ENCODE measurements at places on chromosomes 5 and 9.

GRCh38 chr9:34716711-34717110 lies 6.8 kb upstream of the CCL21 start:
- DNase-seq: no peak

DNA sequence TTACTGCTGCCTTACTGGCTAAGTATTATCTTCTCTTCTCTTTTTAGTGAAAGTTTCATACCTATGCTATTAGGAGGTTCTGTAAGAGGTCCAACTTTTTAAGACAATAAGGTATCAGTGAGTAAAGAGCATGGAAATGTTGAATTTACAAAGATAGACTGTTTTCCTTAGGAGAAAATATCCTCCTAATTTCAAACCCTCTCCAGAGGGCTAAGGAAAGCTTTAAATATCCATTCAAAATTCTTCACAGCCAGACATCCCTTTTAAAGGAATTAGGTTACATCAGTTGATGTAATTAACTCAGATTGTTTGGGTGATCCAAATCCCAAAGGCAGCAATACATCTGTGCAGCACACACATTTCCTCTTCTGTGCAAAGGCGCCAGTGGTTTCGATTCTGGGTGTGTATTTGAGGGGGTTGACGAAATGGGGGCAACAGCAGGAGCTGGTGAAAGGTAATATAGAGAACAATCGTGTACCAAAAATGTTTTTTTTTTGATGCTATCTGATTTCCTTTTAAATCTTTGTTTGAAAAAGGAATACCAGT lies 273.8 kb upstream of the RPS23 start:
- no peak for DNase-seq

DNA sequence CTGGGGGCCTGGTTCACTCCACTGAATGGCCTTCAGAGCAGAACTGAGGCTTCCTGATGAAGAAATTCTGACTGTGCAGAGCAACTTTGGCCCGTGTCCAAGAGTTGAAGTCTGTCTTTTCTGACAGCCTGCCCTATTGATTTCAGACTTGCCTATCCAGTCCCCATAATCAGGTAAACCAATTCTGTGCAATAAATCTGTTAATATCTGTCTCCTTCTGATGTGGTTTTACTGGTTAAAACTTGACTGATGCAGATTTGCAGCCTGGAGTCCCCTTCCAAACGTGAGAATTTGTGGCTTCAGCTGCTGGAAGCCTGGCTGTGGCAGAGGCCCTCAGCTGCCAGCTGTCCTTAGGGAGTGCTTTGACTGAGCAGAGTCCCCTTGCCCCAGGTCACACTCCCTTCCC lies 283.9 kb upstream of the ANKRD55 start:
- DNase-seq: no peak

- no peak for DNase-seq
These were observed 85.8 kb downstream of the PHAX start for GRCh38 chr5:126686451-126687126.

- DNase-seq: no peak
These were observed 10.3 kb downstream of the C6 start for GRCh38 chr5:41203033-41203432.

DNA sequence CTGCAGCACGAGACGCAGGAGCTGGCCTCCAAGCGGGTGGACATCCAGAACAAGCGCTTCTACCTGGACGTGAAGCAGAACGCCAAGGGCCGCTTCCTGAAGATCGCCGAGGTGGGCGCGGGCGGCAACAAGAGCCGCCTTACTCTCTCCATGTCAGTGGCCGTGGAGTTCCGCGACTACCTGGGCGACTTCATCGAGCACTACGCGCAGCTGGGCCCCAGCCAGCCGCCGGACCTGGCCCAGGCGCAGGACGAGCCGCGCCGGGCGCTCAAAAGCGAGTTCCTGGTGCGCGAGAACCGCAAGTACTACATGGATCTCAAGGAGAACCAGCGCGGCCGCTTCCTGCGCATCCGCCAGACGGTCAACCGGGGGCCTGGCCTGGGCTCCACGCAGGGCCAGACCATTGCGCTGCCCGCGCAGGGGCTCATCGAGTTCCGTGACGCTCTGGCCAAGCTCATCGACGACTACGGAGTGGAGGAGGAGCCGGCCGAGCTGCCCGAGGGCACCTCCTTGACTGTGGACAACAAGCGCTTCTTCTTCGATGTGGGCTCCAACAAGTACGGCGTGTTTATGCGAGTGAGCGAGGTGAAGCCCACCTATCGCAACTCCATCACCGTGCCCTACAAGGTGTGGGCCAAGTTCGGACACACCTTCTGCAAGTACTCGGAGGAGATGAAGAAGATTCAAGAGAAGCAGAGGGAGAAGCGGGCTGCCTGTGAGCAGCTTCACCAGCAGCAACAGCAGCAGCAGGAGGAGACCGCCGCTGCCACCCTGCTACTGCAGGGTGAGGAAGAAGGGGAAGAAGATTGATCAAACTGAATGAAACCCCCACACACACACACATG lies 654 bp downstream of the PURA start:
- peak; percentile 60 for DNase-seq

- no peak for DNase-seq
These were observed 1.4 kb upstream of the PPP2CA start for GRCh38 chr5:134227259-134227658.

DNA sequence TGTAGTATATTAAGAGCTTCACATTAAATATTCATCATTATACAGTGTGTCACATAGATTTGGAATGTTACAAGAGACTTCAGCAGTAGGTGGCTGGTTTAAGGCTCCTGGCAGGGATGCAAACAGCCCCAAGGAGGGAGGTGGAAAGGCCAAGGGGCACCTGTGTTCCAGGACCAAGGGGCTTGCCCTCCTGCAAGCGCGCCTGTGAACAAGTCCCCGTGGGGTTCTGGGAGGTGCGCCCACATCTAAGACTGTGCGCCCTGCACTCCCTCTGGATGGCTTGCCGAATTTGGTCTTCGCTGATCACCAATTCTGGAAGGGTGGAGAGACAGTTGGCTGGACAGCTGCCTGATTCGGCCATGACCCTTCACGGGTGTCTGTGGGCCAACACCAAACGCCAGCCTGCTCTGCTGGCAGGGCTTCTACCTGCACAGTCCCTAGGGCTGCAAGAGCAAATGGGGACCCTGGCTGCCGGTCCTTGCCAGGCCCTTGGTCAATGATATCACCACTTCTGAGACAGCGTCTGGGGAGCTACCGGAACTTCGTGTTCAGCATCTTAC lies 12.1 kb upstream of the SLC25A51 start:
- DNase-seq: no peak

DNA sequence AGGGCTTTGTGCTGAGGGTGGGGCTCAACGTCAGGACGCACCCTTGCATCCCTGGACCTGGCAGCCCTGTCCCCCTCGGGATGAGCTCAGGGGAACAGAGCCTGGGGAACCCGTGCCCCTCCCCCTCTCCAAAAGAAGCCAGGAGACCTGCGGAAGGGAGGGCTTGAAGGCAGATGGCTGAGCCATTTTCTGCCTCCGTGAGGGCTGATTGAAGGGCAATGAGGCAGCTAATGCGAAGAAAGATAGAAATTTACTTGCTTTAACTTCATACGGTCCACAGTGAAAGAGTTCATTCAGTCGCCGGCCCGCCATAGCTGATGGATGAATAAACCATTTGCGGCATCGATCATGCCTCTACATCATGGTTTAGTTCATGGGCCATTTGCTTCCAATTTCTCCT lies 28.8 kb downstream of the ASS1 start:
- DNase-seq: no peak

GRCh38 chr9:13143281-13143680 lies 136.2 kb downstream of the MPDZ start:
- no peak for DNase-seq

- DNase-seq: no peak
These were observed 26.2 kb upstream of the IRX4 start for GRCh38 chr5:1908931-1909330.

DNA sequence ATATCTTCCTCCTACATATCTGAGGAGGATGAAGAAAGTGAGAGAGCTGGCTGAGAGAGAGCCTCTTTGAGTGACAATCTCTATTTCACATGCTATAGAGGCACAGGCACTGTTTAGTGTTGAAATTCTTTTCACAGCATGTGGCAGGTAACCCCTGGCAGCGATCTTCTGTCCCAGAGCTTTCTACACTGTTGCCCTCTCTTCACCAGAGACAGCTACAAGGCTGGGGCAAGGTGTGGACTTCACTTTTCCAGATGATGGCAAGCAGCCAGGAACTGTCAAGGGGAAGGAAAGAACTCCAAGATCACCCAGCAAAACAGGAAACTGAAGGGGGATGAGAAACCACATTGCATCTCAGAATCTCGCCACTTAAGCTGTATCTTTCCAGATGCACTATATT lies 205.2 kb downstream of the CAAP1 start:
- no peak for DNase-seq

- DNase-seq: no peak
These were observed 41.7 kb downstream of the ACTL7B start for GRCh38 chr9:108813951-108814601.

GRCh38 chr5:127326431-127326830 lies 35.8 kb downstream of the MEGF10 start:
- no peak for DNase-seq

DNA sequence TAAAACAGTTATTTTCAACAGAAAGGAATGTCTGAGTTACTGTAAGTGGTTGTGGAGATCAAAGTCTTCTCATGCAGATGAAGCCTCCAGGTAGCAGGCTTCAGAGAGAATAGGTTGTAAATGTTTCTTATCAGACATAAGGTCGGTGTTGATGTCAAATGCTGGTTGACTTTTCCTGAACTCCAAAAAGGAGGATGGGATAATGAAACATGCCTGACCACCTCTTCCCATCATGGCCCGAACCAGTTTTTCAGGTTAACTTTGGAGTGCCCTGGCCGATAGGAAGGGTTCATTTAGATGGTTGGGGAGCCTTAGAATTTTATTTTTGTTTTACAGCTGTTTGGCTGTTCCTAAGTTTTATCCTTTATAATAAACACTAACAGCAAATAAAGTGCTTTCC lies 478.4 kb downstream of the ACTL7B start:
- DNase-seq: no peak

GRCh38 chr9:88873635-88874034 lies 117.6 kb upstream of the S1PR3 start:
- DNase-seq: no peak

- no peak for DNase-seq
These were observed 44.3 kb downstream of the SEMA6A start for GRCh38 chr5:116530276-116530675.

- DNase-seq: no peak
These were observed 36.8 kb downstream of the PTGES start for GRCh38 chr9:129716091-129716490.

DNA sequence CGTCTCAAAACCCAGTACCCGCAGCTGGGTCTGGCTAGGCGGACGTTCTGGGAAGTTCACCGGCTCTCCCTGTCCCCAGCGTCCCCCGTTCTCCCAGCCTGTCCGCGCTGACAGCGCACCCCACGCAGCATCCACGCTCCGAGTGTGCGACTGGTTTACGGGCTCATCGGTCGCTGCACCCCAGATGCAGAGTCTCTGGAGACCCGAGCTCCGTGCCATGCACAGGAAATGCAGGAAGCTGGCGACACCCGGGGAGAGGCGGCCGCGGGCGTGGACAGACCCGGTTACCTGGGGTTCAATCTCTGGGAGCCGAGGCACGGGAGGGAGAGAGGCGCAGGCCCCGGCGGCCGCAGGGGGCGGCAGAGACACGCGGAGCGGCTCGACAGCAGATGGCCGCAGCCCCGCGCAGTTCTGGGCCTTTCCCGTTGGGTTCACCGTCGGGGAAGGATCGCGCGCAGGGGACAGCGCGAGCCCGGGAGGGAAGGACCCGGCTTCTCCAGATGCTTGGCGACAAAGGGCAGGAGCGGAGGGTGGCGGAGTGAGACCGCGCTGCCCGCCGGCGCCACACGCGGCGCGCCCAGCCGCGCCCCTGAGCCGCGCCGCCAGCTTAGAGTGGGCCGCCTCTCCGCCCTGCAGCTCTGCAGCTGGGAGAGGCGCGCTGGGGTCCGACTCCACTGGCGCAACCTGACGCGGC lies 558 bp downstream of the SHROOM1 start:
- DNase-seq: peak; percentile 84

DNA sequence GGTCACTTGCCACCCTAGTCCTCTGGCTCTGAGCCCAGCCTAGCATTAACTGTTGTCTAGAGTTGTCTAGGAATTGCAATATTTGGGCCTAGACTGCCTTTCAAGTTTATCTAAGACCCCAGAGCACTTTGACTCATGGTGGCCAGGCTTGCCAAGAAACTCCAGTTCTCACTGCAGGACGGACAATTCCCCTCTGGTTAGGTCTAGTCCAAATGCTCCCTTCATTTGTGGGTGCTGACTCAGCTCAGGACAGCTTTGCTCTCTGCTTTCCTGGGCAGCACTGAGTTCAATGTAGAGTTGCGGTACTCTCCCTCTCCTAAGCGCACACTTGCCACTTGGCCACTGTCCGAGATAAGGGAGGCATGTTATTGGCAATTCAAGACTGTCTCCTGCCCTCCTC lies 619.4 kb downstream of the TLE1 start:
- DNase-seq: no peak

DNA sequence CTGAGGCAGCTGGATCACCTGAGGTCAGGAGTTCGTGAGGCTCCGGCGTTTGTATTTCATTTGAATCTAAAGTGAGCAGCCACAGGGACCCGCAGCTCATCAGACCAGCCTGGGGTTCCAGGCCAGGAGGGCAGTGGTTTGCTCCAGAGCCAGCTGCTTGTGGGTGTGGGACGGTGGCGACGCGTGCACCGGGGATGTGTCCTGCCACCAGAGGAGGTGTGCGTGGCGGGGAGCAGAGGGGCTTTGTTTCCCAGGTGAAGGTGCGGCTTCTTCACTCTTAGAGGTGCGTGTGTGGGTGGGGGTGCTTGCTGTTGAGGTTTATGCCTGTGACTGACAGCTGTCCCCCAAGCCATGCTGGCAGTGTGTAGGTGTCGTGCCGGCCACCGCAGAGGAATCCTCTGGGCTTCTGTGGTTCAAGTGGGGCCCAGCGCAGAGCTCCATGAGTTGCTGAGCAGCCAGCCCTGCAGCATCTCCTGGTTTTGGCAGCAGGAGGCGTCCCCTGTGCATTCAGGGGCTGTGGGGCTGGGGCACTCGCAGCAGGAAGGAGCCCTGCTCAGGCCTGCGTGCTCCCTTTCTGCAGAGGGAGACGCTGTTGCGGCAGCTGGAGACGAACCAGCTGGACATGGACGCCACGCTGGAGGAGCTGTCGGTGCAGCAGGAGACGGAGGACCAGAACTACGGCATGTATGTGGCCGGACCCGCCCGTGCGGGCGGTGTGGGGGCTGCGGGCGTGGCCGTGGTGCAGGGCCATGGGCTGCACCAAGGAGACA lies 6.9 kb upstream of the AJM1 start:
- DNase-seq: no peak

GRCh38 chr5:82674671-82675070 lies 396.5 kb upstream of the RPS23 start:
- no peak for DNase-seq

- no peak for DNase-seq
These were observed 88.2 kb upstream of the BASP1 start for GRCh38 chr5:17129093-17129849.

DNA sequence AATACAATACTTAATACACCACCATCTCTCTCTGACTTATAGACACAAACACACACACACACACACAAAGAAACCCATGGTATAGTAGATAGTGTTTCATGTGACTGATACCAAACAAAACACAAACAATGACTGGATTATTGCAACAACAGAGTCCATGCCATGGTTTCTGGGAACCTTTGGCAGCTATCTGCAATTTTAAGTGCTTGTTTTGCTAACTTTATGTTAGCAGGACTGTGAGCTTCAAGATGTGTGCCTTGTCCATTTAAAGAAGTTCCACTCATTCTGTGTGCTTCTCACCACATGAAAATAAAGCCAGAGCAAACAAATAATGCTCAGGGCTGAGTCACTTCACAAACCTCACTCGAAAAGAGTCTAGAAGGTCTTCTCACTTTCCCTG lies 15.1 kb upstream of the LURAP1L start:
- no peak for DNase-seq

- no peak for DNase-seq
These were observed 250.2 kb upstream of the GAS1 start for GRCh38 chr9:87197349-87198130.
